ENCODE measurements at places on chromosomes 2 and 18.

DNA sequence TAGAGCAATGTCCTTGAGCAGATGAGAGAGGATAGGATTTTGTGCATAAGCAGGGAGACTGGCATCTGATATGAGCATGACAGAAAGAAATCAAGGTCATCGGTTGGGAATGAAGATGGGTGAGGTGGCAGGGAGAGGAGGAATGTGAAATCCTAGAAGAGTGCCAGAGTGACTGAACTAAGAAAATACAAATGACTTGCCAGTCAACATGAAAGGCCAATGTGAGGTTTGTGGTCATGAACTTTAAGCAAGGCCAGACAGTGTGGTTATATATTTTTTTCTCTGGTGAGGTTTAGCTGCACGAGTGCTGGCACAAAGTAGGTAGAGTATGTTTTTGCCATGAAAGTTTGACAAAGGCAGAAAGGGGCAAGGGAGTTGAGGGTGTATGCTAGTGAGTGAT, 21.2 kb downstream of the QPCT start:
- no peak for DNase-seq

DNA sequence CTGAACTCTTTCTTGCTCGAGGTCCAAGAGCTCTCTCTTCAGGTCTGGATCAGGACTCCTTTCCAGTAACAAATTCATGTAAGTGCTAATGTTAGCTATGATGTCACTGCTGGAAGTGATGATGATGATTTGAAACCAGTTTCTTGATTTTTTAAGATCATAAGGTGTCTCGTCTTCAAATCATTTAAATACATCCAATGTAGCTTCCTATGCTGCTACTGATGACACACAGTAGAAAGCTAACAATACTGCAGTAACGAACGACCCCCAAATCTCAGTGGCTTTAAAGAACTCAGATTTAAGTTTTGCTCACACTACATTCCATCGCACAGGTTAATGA, 13.0 kb upstream of the LTBP1 start:
- no peak for DNase-seq

- DNase-seq: no peak
These were observed 14.2 kb downstream of the ESPNL start for GRCh38 chr2:238114331-238114841.

- no peak for DNase-seq
These were observed 112.5 kb downstream of the VIT start for GRCh38 chr2:36809069-36809445.

DNA sequence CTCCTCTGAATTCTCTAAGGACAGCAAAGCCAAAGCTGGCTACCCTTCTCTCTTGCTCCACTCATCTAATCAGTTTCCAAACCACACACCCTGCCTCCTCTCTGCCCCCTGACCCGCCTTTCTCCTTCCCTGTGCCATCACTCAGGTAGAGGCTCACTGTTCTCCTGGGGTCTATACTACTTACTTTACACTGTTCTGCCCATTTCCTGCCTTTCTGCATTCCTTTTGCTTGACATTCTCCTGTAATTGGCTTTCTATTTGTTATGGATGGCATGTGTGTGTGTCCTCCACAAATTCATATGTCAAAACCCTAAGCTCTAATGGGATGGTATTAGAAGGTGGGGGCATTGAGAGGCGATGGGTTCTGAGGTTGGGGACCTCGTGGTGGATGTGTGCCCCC, 675.2 kb upstream of the ID2 start:
- no peak for DNase-seq

- DNase-seq: no peak
These were observed 10.7 kb downstream of the CGREF1 start for GRCh38 chr2:27108221-27108620.

DNA sequence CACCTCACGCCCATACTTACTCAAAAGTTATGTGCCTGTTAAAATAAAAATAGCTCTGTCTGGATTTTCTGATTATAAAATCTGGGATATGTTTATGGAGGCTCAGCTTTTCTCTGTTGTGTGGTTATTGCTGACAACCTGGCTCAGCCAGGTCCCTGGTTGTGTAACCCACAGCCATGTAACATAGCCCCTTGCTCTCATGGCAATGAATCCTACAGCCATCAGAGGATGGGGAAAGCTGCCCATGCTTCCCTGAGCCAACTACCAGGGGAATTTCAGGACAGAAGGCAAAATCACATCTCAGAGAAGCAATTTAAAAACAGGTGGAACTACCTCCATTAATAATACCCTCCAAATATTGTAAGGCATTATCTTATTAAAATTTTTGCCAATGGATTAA, 29.7 kb downstream of the ST8SIA5 start:
- DNase-seq: no peak

DNA sequence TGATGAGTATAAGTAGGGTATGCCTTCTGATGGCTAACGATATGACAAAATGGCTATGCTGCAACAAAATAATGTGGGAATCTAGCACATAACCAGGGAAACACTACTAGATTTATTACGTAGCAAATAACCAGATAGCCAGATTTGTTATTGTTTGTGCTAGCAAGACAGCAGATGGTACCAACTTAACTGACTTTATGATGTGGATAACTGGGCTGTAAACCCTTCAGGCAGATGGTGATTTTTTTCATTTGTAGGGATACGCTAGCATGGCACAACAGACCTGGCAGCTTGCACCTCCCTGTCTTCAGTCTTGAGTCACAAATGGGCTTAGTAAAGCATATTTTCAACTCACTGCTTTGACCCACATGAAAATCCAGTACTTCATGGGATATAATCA, 48.7 kb downstream of the PRELID3A start:
- no peak for DNase-seq

- DNase-seq: no peak
These were observed 11.0 kb downstream of the LINC00305 start for GRCh38 chr18:64137914-64138313.

DNA sequence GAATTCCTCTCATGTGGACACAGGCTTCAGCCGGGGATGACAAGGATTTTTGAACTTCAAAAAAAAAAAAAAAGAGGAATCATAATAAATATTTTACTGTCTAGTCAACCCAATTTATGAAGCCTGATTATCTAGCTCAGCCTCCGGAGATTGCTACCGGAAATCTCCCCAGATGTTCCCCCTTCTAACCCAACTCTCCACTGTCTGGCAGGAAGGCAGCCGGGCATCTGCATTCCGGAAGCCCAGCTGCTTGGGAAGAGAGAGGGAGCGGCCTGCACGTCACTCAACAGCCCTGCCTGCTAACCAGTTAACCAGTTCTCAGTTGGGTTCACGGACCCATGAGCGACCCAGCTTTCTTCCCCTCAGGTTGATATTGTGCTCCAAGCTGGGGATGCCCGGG, 87.2 kb upstream of the POU3F3 start:
- no peak for DNase-seq

GRCh38 chr2:102147935-102148334, 5.4 kb downstream of the IL1R1 start:
- no peak for DNase-seq

DNA sequence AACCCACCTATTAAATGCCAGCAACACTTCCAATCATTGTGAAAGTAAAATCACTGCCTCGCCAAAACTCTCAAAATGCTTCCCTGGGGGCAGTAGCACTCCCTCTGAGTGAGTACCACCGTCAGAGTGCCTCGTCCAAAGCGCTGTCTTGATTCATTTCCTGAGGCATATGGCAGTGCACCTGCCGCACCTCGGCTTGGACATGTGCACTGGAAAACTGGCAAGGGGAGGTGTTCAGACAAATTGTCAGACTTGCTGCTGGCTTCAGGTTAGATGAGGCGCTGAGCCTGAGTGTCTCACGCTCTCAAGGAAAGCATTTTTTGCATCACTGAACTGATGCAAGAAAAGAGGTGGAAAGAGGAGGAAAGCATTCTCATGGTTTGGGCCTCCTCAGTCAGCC, 132.8 kb downstream of the ATL2 start:
- no peak for DNase-seq

DNA sequence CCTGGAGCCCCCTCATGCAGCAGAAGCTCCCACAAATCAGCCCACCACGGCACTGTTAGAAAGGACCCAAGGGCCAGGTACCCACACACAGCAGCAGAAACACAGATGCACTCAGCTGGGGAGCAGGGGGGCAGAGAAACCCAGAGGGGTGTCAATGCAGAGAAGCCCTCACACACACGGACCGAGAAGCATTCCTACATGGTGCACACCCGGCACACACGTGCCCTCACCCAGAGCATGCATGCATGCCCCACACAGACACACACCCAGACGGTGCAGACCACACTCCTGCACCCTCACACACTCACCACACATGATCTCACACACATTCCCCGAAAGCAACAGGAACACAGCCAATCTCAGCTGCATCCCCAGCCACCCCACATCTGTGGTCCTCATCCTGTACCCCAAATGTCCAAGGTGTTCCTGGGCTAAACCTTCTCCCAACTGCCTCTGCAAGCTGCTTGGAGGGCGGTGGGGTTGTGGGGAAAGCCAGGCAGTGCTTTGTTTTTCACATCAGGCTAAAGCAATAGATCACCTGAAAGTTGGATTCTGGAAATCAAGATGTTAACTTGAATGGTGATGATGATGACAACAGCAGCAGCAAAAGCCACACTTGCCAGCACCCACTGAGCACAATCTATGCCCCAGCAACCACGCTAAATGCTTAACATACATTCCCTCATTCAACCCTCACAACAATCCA, 102.3 kb downstream of the ZFP36L2 start:
- DNase-seq: peak; percentile 73

DNA sequence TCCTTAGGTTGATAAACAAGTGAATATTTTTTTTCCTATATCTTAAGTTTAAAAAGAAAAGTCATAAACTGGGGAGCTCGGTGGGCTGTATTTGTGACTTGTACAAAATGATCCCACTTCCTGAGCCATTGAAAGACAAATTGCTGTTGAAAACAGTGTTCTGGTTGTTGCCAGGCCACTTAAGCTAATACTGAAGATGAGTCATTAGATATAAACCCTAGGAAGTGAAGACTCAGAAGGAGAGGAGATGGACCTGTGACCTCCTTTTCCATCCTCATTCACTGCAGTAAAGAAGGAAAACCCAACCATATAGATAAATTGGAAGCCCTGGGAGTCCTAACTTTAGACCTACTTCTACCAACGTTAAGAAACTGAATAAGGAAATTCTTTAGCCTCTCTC, 46.2 kb upstream of the SERPINE2 start:
- DNase-seq: no peak

GRCh38 chr2:98914713-98915580, 21.1 kb downstream of the CRACDL start:
- DNase-seq: no peak

GRCh38 chr2:106159866-106160785, 34.0 kb downstream of the UXS1 start:
- DNase-seq: peak; percentile 66

GRCh38 chr18:3051718-3052410, 38.9 kb upstream of the LPIN2 start:
- DNase-seq: no peak

DNA sequence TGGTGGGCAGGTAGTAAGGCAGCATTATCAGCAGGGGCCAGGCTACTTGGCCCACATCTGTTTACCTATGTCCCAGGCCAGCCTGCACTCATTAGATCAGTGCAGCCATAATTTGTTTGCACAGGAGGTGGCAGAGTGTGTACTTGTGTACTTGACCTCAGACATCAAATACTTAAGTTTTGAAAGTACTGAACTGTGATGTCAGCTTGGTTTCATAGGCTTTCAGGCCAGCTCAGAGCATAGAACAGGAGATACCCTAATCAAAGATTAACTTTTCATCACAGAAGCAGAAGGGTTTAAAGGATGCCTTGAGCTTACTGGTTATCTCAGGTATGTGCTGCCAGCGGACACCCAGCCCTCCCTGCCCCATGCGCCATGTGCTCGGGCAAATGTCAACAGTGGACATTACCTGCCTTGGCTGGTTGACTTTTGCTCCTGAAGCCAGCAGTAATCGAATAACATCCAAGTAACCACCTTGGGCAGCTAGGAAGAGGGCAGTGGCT, 33.2 kb downstream of the ANKRD29 start:
- DNase-seq: no peak

- DNase-seq: no peak
These were observed 15.0 kb upstream of the OTX1 start for GRCh38 chr2:63035660-63036059.

- no peak for DNase-seq
These were observed 36.8 kb upstream of the VPS54 start for GRCh38 chr2:64056021-64056420.

DNA sequence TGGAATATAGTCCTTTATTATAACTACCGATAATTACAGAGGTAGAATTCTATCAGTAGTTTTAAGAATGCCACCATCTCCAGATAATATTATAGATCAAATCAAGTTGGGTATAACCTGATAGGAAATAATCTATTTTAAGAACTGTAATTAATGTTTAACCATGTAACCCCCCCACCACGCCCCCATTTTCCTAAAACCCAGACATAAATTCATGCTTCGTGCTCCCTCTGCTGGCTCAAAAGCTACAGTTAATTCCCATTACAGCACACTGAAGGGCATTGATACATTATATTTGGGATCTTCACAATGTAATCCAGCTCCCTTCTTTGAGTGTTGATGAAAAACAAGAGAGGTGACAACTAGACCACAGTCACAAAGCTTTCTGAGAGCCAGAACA, 228.0 kb upstream of the SMAD7 start:
- DNase-seq: no peak

- no peak for DNase-seq
These were observed 2.0 kb upstream of the ATRAID start for GRCh38 chr2:27209621-27210401.

DNA sequence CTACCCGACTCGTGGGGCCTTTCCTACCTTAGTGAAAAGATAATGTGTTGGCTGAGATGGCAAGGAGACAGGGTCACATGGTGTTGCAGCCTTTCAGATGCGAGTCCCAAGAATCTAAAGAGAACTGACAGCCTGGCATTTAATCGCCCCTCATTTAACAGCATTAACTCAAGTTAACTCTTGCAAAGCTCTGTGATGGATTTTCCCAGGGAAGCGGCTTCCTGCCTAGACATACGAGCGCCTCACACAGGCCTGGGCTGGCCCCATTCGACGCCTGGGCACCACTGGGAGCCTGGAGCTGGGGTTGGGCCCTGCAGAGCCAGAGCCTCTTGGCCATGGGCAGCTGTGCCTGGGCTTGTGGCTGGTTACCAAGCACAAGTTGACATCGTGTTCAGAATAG, 140.8 kb downstream of the SEPTIN10 start:
- DNase-seq: no peak

- DNase-seq: no peak
These were observed 29.2 kb upstream of the HPCAL1 start for GRCh38 chr2:10273215-10274175.
